ENCODE measurements at places on chromosomes 7 and 10.

DNA sequence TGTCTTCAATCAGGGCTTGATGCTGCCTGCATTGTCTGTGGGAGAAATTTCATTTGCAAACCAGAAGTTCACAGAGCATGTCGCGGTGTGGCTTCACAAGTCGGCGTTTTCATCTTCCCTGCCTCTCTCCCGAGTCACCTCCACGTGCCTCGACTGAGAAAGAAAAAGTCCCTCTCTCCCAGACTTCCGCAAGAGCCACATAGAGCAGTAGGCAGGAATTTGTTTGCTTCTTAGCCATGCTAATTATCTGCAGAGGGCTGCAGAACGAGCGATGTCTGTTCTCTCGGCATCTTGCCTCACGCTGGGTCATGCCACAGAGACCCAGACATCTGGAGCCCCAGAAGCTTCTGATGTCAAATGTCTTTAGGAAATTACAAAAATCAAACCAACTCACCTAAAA lies 272.2 kb downstream of the TCF7L2 start:
- no peak for DNase-seq

- no peak for DNase-seq
These were observed 1.3 kb upstream of the GRB10 start for GRCh38 chr7:50783801-50784507.

DNA sequence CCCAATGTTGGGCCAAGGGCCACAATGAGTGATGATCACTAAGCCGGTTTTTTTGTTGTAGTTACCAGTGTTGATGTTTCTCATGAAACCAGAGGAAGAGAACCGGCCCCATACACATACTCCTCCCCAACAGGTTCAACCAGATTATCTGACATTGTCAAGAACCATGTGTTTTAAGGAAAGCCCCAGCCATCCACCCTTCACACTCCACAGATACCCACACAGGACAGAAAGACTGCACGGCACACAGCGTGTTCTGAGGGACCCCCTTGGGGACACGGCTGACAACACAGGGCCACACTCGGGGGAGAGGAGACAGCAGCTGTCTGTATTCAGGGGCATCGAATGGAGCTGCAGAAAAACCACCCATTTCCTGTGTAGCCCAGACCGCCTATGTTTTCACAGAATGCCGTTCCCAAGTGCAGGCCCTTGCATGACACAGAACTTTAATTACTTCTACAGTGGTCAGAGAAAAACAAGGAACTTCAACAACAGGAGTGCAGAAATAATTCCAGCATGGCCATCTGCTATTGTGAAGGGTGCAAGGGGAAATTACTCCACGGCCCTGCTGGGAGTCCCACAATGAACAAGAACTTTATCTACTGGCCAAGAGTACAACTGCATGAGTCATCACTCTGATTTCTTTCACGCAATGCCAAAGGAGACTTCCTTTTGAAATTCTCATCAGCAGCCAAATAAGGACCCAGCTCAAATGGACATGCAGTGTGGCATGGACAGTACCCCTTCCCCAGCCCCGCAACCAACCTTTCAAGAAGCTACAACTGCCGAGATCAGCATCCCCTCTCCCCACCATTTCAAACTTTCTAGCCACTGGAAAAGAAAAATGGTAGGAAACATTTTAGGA lies 2.3 kb downstream of the KLF6 start:
- DNase-seq, result peak; percentile 54

DNA sequence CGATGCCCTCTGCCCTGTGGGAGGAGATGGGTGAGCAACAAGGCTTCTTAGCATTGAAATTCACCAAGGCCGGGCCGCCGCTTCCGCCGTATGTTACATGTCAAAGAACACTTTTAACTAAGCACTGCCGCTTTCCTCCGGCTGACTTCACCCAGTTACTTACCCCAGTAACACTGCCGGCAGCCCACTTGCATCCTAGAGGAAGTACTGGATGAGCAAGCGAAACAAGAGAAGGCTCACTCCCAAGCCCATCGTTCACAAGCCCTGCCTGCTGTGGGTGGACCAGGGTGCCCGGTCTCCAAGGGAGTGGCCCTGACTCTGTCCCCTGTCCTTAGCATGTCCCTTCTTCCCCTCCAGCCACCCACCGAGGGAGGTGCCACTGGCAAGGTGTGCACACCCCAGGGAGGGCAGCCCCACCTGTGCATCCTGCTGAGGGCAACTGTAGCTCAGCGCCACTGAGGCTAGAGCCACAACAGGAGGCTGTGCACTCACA lies 73.1 kb upstream of the EBF3 start:
- DNase-seq, result no peak

- DNase-seq, result no peak
These were observed 97.9 kb upstream of the MXI1 start for GRCh38 chr10:110109511-110109910.

All from SIG-M5 (cell line).